ENCODE measurements at places on chromosomes 16 and 17. TPM values are rescaled to one million over a fixed set of nuclear protein-coding genes. Genes with fewer than 3 reads are reported as not detected.

The EVPLL gene
- not detected for total RNA-seq

The CCL17 gene
- not detected for total RNA-seq

The TOP2A gene
- 0.75 TPM for total RNA-seq

The ZP2 gene
- total RNA-seq = not detected

The NHLRC4 gene
- total RNA-seq = 0.85 TPM

Data from subcutaneous adipose tissue (tissue), 4 donors.